ENCODE measurements at places on chromosomes 12 and 14.

- peak; percentile 72 for DNase-seq
Observed at GRCh38 chr14:105351920-105352851, 37.6 kb downstream of the PACS2 start.

- no peak for DNase-seq
Observed at GRCh38 chr14:93047661-93048060, 68.1 kb downstream of the ITPK1 start.

DNA sequence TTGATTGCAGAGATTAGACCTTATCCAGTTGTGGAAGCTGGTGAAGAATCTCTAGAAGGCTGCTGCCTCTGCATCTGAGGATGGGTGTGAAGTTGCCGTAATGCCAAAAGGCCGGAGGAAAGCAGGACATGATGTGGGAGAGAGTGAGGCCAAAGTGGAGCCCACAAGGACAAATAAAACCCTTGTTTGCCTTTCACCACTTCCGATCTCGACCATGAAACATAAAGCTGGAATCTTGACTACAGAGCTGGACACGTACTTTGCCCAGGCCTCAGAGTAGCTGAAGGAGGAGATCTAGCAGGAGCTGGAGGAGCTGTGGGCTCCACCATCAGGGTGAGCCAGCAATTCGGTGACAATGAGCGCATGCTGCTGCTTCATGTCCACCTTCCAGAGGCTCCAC lies 5.0 kb upstream of the CACNA1C start:
- DNase-seq, result no peak

GRCh38 chr14:101743701-101744100 lies 17.8 kb upstream of the PPP2R5C start:
- DNase-seq, result no peak

DNA sequence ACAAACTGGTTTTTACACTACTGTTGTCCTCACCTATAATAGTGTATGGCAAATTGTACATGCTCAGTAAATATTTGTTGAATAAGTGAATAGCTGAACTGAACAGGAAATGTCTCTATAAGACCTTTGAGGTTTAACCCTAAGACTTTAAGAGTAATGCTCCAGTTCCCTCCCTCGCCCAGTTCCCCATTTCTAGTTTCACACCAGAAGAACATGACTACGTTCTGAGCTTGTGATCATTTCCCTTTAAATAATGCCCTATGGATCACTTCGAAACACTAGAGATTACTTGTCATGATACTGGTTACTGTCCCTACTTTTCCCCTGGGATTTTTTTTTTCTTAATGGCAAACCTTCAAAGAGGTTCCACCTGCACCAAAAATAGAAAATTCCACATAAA lies 69.3 kb downstream of the PRKD1 start:
- DNase-seq, result no peak

DNA sequence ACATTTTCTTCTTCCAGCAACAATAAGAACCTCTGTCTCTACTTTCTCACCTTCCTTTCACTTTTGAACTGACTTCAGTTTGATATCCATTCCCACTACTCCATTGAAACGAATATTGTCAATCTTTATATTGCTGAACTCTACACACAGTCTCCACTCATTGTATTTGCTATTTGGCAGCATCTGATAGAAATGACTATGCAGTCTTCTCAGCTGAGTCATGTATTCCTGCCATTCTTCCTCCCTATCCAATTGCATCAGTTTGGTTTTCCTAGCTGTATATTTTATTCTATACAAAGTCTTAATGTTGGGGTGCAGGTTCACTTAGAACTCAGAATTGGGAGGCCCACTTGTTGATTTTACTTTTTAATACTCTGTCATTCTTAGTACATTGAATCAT lies 107.5 kb upstream of the CPNE8 start:
- DNase-seq, result no peak

DNA sequence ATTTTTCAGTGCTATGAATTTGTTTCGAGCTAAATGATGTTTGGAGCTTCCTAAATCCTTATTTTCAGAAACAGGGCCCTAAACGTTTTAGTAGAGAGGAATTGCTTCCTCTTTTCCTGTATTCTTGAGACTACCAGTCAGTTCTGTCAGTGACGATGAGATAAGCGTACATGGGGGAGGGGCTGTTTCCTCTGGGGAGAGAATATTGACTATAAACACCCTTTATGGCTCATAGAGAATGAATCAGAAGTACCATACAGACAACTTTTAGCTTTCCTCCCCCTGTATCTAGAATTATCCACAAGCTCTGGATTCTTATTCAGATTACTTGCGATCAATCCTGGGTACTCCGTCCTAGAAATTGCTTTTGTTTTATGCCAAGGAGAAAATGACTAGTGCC lies 5.1 kb downstream of the TBK1 start:
- DNase-seq, result no peak

- peak; percentile 79 for DNase-seq
Observed at GRCh38 chr12:10153271-10154144, 18.4 kb downstream of the OLR1 start.

- no peak for DNase-seq
Observed at GRCh38 chr12:26648584-26648983, 184.4 kb downstream of the ITPR2 start.

DNA sequence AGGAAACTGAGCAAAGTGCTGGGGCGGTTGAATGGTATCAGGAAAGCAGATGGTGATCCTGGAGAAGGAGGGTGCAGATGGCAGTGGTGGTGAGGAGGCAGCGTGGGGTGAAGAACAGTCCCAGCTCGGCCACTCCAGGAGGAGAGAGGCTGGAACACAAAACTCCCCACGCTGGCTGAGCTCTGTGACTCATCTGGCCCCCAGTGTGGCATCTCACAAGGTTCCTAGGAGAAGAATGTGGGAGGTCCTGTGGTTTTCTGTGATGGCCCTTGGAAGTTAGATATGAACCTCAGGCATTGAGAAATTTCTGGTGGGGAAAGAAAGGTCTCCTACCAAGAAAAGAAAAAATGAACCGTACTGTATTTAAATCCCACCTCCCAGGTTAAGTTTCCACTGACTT lies 8.0 kb upstream of the NRXN3 start:
- DNase-seq, result no peak

DNA sequence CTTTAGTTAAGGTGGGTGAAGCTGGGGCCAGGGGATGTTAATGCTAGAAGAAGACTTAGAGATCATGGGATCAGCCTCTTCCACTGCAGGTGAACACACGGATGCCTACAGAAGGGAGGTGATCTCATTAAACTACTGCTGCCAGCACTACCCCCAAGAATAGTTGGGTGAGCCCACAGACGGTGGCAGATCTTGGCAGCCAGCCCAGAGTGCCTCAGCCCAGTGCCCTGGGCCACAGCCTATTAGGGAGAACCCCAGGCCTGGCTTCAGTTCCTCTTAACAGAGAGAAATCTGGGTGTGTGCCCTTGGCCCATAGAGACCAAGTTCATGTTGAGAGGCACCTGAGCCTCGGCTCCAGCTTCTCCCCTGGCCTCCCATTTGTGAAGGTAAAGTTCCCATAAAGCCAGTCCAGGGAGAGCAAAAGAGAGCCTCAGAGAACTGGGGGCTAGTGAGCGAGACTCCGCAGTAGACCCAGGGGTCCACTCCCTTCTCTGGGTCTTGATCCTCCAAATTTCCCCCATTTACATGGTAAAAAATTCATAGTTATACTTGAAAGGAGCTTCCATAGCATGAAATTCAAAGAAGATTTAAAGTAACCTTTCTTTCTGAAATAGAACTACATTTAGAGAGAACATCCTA lies 125.0 kb upstream of the CCND2 start:
- no peak for DNase-seq

DNA sequence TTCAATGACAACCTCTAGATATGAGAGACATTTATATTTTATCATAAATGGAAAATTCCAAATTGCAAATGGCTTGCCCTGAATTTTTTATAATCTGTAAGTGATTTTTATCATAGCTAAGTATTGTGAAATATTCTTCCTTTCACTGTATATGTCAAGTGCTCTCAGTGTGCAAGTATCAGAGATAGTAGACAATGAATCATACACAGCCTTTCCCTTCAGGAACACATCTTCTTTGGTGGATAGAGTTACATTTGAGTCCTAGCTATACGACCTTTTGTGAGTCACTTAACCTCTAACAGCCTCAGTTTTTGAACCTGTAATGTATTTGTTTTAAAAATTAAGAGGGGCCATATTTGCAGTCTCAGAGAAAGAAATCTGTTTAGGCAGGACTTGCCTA lies 350.7 kb upstream of the SEL1L start:
- DNase-seq, result no peak

DNA sequence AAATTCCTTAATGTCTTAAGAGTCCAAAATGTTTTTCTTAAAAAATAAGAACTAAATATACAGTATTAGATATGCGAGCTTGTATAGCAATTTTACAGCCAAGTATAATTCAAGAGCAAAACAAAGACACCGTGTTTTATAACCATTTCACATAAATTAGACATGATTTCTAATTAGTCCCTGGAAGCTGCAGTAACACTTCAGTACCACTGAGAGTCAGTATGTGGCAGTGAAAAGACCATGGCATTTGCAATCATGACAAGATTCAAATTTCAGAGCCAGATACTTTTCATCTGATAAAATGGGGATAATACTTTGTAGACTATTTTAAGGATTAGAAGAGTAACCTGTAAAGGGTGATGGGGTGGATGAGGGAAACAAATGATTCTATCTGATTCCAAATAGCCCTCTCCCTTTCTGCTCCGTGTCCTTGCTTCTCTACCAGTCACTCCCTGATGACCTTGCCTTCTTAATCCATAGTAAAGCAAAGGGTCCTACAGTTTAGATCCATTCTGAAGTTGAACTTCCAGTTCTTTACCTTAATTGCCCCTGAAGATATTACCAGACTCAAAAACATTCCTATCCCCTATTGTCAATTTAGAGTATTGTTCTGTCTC lies 145.4 kb upstream of the ABCD2 start:
- peak; percentile 20 for DNase-seq

DNA sequence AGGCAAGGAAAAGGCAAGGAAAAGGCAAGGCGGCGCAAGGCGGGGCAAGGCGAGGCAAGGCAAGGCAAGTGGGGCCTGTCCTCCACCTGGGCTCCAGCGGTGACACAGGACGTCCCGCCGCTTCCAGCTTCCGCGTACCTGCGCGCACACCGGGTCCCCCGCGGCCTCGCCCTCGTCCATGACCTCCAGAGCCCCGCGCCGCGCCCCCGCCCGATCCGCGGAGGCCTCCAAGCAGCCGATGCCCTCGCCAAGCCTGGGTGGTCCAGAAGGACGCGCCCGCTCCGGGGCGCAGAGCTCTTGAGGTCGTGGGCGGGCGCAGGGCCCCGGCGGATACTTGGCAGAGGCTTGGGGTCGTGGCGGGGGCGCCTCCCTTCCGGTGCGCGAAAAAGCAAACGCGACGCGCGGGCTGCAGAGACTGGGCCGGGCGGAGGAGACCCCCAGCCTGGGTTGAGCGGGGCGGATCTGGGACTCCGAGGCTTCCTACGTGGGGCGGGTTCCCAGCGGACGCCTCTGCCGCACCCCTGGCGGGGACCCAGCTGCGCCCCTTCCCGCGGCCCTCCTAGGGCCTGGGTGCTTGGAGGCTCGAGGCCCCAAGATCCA lies 60.8 kb upstream of the EIF5 start:
- no peak for DNase-seq

DNA sequence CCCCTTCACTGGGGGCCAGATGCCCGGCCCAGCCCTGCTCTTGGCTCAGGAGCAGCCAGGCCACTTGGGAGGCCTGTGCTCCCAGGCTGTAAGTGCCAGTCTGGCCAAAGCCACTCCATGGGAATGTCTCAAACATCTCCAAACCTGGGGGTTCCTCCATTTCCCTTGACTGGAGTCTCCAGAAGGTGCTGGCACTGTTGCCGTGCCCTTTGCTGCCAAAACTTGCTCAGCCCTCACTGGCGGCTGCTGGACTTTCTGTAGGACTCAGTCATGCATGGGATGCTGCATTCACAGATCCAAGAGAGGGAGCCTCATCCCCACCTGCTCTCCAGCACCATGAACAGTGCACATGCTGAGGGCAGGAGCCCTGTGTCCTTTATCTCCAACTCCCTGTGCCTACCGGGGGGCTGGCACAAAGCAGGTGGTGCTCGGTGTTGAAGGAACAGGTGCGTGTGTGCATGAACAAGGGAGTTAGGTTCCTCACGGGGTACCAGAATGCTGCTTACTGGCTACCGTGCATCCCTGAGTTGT lies 9.6 kb upstream of the OTUB2 start:
- DNase-seq, result no peak

GRCh38 chr12:53049571-53050318 lies at the start of gene TNS2:
TSS of gene TNS2 (plus strand) at chr12:53050065. CDS start at chr12:53050186, 121 bp downstream.
- DNase-seq, result peak; percentile 61

DNA sequence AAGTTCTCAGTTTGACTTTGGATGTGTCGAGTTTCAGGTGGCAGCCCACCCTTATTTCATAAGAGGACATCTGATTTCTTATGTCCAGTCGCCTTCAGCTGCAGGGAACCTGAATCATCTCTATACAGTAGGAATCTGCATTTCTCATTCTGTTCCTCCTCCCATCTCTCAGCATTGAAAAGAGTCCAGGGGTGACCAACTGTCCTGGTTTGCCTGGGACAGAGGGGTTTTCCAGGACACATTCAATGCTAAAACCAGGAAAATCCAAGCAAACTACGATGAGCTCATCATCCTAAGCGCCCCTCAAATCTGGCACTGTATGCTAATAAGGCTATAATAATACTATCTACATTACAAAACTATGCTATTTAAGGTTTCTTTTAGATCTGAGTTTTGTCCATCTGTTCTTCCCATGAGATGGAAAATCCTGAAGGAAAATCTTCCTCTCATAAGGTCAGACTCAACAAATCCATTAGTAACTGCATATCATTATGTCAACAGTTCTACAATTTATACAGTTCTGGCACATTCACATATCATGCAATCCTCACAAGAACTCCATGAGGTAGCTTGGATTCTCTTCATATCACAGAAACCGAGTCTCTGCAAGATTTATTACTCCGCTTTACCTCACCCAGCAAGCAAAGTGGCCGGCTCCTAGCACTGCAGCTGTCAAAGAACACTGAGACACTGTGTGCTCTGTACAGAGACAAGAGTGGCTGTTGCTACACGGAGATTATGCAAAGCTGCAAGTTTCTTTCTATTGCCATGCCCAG lies 15.6 kb upstream of the CALM1 start:
- peak; percentile 55 for DNase-seq

All from hindlimb muscle (tissue), 1 donor.